ENCODE measurements at places on chromosomes 5 and 9.

- H3K36me3 ChIP-seq: no peaks in the 10 kb centered on the region
- H3K27ac ChIP-seq: no peak overlapping the region
- H3K4me1 ChIP-seq: peaks cover 14% of the 10 kb centered on the region
- no peak overlapping the region for H3K4me3 ChIP-seq
Observed at GRCh38 chr5:138955013-138955660, 80.0 kb upstream of the LRRTM2 start.

GRCh38 chr9:83572524-83572923 is 34.3 kb upstream of the FRMD3 start:
- DNase-seq: no peak
- H3K36me3 ChIP-seq: no peaks in the 10 kb centered on the region
- no peaks in the 10 kb centered on the region for H3K4me1 ChIP-seq
- no peak overlapping the region for H3K4me3 ChIP-seq
- no peaks in the 10 kb centered on the region for H3K27me3 ChIP-seq

DNA sequence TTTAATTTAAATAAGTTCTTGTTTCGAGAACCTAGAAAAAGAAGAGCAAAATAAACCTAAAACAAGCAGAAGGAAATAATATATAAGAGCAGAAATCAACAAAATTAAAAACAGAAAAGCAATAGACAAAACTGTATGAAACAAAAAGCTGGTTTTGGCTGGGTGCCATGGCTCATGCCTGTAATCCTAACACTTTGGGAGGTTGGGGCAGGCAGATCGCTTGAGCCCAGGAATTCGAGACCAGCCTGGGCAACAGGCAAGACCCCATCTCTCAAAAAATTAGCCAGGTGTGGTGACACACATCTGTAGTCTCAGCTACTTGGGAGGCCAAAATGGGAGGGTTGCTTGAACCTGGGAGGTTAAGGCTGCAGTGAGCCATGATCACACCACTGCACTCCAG is 59.2 kb upstream of the OTP start:
- no peaks in the 10 kb centered on the region for H3K27me3 ChIP-seq
- no peaks in the 10 kb centered on the region for H3K4me1 ChIP-seq
- H3K27ac ChIP-seq: no peak overlapping the region
- DNase-seq: no peak
- no peaks in the 10 kb centered on the region for H3K36me3 ChIP-seq

- H3K27me3 ChIP-seq: no peaks in the 10 kb centered on the region
- H3K27ac ChIP-seq: no peak overlapping the region
- H3K4me3 ChIP-seq: no peak overlapping the region
- no peaks in the 10 kb centered on the region for H3K4me1 ChIP-seq
Observed at GRCh38 chr9:12091865-12092527, 601.2 kb upstream of the TYRP1 start.

DNA sequence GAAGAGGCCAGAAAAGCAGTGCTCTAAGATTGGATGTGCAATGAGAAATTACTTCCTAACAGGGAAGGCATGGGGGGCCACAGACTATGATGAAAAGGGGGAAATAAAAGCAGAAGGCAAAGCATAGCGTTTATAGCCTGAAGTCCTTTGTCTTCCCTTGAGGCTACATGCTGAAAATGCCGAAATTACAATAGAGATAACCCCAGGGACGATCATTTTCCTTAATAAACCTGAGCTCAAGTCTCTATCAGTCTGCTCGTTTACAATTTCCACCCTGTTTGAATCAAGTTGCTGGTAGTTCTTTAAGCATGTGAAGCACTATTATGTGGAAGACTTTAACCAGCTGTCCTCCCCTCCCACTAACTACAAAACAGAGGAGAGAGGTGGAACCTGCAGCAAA is 60.4 kb downstream of the FREM1 start:
- no peak overlapping the region for H3K27ac ChIP-seq
